ENCODE measurements at places on chromosomes 5 and 9. TPM values are rescaled to one million over a fixed set of nuclear protein-coding genes. Genes with fewer than 3 reads are reported as not detected.

MEIKIN gene
- total RNA-seq: not detected

EGFLAM gene
- 4.3 TPM for total RNA-seq

ZNF367 gene
- 2.3 TPM for total RNA-seq

UBE2R2 gene
- total RNA-seq: 23.4 TPM

C5orf52 gene
- total RNA-seq: not detected

SH2D3C gene
- total RNA-seq: not detected

SPAG8 gene
- total RNA-seq: 0.53 TPM

PTGDS gene
- total RNA-seq: 16.1 TPM

SPARC gene
- total RNA-seq: 1,842 TPM

SHISAL2B gene
- total RNA-seq: not detected

THOC3 gene
- total RNA-seq: 75.5 TPM

CCL21 gene
- not detected for total RNA-seq

DDX4 gene
- total RNA-seq: not detected

HSPB3 gene
- not detected for total RNA-seq

IL7R gene
- total RNA-seq: 19.6 TPM

TRIM41 gene
- 14.7 TPM for total RNA-seq

TNC gene
- 24.8 TPM for total RNA-seq

PCDHAC1 gene
- total RNA-seq: not detected

IPO11 gene
- 16.1 TPM for total RNA-seq

PCDHGA6 gene
- total RNA-seq: 1.4 TPM

IRGM gene
- total RNA-seq: not detected

GPR150 gene
- 0.18 TPM for total RNA-seq

CCNO gene
- not detected for total RNA-seq
